GM13977 (cell line): ENCODE measurements at places on chromosomes 5 and 9.

DNA sequence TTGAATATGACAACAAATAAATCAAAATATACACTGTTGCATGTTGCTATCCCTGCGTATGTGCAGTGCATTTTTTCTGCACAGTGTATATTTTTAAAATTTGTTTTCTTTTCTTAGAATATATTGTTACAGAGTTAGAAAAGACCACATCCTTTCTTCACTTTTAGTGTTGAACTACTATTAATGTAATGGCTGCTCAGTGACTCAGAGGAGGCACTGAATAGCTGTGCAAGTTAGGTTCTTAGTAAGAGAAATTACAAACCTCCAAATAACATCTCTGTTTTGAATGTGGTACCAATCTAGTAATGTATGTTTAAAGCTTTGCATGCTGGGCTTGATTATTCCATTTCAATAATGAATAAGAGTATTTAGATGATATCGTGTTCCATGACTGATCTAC is 208.9 kb upstream of the PRR16 start:
- no peak for DNase-seq

DNA sequence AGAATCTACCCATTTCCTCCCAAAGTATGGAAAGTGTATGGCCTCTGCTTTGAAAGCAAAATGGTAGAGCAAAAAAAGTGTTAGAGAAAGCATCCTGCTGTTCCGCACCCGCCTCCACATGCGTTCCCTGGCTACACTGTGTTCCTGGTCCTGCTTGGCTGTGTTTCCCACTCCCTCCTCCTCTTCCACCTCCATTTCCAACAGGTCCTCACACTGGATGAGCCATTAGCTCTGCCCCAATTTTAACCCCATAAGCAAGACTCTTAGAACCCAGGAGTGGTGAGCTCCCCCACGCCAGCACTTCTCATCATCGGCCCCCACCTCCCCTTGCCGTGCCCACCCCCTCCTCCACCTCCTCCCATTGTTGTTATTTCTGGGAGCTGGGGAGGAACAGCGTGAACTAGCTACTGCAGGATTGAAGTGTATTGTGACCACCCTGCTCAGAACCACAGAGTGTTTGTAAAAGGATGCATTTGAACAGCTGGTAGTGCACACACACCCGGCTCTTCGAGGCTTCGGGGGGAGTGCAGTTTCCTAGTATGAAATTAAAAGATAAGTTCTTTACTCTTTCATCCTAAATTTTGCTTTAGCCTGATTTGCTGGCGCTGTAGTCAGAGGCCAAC is 120.0 kb downstream of the PDZD2 start:
- no peak for DNase-seq

DNA sequence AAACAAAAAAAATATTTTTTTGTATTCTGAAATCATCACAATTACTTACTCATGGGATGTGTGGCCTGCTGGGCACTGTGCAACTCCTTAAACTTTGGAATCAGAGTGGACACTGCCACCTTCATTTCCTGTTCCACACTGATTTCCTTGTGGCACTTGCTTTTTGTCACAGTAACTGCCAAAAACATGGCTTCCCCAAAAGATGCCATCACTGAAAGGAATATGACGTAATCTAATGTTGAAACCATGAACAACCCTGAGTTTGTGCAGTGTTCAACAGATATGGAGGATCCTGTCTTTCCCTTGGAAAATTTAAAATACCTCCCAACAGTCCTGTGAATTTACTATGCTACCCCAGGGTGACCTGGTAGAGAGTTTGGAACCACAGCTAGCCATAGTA is 12.6 kb upstream of the IL12B start:
- DNase-seq: no peak

GRCh38 chr5:3511519-3511918 is 84.1 kb upstream of the IRX1 start:
- no peak for DNase-seq

DNA sequence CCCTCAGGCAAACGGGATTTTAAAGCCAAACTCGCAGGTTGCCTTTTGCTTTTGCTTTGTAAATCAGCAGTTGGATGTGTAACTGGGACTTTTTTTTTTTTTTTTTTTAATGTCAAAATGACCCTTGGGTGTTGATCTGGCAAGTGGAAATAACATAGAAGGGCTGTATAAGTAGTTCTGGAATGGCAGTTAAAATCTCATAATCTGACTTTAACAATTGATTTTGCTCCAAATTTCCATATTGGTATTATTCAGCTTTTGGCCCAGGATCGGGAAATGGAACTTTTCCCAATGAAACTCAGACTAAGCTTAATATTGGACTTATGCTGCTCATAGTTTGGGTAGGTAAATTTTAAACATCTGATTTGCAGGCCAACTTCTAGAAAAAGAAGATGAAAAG is 346.8 kb upstream of the NUDT12 start:
- DNase-seq: no peak

DNA sequence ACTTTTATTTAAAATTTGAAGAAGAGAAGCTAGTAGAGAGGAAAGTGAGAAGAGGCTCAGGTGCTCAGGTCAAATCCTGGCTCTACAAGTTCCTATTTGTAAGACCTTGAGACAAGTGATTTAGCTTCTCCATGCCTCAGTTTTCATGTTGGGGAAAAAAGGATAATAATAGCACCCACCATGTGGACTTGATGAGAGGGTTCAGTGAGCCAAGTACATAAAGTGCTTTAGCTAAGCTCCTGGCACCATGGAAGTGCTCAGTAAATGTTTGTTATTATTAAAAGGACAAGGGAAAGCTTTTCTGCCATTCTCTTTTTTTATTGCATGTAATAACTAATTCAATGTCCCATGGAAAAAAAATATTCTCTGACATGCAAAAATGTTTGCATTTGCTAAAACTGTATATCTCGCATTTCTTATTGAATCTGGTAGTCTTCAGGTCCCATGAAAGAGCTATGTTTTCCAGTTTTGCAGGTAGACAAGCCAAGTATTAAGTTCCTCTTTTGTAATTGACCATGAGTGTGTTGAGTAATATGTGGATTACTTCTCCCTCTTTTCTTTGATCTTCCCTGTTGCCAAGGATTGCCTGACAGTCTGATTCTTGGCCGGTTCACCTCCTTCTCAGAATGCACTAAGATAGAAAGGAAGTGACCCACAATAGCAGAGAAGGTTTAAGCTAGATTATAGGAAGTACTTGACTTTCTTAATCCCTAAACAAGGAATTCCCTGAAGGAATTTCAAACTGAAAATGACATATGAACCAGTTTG is 45.6 kb upstream of the TRIM32 start:
- no peak for DNase-seq

GRCh38 chr5:111887706-111888105 is 130.7 kb upstream of the NREP start:
- DNase-seq: no peak

- no peak for DNase-seq
Observed at GRCh38 chr5:137632716-137633115, 103.2 kb downstream of the KLHL3 start.

- DNase-seq: no peak
Observed at GRCh38 chr5:39267186-39267585, 47.8 kb upstream of the FYB1 start.
